Activated naive CD4-positive, alpha-beta T cell treated with anti-CD3 and anti-CD28 coated beads, Interleukin-2, amount 10 ng/mL, durations not matched to agents 7 days and 5 days (primary cell): ENCODE measurements at places on chromosomes 4 and X.

DNA sequence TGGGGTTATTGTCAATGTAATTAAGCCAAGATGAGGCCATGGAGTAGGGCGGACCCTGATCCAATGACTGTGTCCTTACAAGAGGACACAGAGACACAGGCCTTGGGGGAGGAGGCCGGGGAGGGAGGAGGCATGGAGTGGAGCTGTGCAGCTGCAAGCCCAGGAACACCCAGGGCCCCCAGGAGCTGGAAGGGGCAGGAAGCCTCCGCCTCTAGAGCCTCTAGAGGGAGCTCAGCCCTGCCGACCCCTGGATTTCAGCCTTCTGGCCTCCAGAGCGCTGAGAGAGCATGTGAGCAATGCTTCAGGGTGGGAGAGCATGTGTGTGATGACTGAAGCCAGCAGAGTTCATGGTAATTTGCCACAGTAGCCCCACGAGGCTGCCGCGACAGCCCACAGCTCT lies 234.6 kb downstream of the AFAP1 start:
- DNase-seq = no peak

DNA sequence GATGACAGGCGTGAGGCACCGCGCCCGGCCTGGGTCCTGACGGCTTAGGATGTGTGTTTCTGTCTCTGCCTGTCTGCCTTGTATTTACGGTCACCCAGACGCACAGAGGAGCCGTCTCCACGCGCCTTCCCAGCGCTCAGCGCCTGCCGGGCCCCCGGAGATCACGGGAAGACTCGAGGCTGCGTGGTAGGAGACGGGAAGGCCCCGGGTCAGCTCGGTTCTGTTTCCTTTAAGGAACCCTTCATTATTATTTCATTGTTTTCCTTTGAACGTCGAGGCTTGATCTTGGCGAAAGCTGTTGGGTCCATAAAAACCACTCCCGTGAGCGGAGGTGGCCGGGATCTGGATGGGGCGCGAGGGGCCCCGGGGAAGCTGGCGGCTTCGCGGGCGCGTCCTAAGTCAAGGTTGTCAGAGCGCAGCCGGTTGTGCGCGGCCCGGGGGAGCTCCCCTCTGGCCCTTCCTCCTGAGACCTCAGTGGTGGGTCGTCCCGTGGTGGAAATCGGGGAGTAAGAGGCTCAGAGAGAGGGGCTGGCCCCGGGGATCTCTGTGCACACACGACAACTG lies 1.3 kb downstream of the SHOX start:
- no peak for DNase-seq

- DNase-seq = no peak
Measured at GRCh38 chr4:40378619-40379018, 43.5 kb downstream of the CHRNA9 start.

- no peak for DNase-seq
Measured at GRCh38 chr4:140662082-140662869, 93.5 kb upstream of the UCP1 start.

- no peak for DNase-seq
Measured at GRCh38 chr4:14262221-14262620, 634.7 kb upstream of the BOD1L1 start.

- DNase-seq = no peak
Measured at GRCh38 chr4:155809835-155810234, 51.0 kb downstream of the GUCY1B1 start.
